Ascending aorta (tissue), 2 donors: ENCODE measurements at places on chromosomes 7 and 10.

- H3K27me3 ChIP-seq: no peaks in the 10 kb centered on the region
- H3K4me3 ChIP-seq: peak overlapping the region; percentile 51
- H3K36me3 ChIP-seq: no peaks in the 10 kb centered on the region
- no peak for DNase-seq
- H3K4me1 ChIP-seq: no peaks in the 10 kb centered on the region
- peak overlapping the region; percentile 76 for H3K27ac ChIP-seq
Observed at GRCh38 chr10:114684822-114685209, 26.7 kb upstream of the ABLIM1 start.

GRCh38 chr10:112732277-112732921, 217.6 kb upstream of the TCF7L2 start:
- no peak overlapping the region for H3K4me3 ChIP-seq
- no peak overlapping the region for H3K27ac ChIP-seq
- H3K27me3 ChIP-seq: no peaks in the 10 kb centered on the region
- H3K36me3 ChIP-seq: no peaks in the 10 kb centered on the region

- peaks cover 28% of the 10 kb centered on the region for H3K36me3 ChIP-seq
- no peak for DNase-seq
- no peak overlapping the region for H3K4me3 ChIP-seq
- H3K27me3 ChIP-seq: no peaks in the 10 kb centered on the region
Observed at GRCh38 chr7:137890449-137890921, 43.7 kb upstream of the DGKI start.

DNA sequence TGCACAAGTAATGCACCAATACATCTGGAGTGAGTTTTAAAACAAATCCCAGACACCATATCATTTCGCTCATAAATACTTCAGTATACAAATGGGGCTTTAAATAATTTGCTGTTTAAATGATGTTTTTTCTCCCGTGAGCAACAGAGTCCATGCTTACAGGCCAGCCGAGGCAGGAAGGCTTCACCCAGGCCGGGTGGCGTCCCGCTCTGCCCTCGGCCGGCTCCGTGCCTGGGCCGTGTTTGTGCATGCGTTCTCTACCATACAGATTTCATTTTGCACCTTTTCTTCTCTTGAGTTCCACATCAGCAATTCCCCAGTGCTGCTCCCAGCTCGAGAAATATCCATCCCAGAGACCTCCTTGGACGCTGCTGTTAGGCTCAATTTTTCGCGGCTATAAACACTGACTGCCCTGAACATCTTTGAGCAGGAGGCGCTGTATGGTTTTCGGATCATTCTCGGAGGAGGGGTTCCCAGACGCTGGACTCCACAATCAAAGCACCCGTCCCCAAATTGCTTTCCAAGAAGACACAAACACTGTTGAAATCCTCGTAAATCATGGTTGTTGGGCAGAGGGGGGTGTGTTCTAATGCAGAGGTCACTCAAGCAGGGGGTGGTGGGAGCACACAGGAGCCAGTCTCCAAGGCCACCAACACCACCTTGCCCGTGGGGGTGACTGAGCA, 91.6 kb downstream of the MICALL2 start:
- H3K4me1 ChIP-seq: no peaks in the 10 kb centered on the region
- no peaks in the 10 kb centered on the region for H3K36me3 ChIP-seq
- DNase-seq: no peak

DNA sequence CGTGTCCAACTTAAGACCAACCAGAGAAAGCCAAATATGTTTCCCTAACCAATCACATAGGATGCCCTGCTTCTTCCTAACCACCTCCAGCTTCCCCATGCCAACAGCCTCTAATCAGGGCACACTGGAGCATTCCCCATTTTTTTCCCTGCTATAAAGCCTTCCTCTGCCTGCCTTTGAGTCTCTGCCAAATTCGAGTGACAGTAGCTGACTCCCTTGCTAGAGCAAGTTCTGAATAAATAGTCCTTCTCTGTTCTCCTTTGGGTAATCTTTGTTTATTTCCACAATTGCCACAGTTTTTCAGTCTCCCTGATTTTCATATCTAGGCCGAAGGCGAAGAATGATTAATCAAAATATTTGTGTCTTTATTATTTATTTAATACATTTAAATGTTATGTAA, 96.7 kb downstream of the ANLN start:
- no peak for DNase-seq
- no peaks in the 10 kb centered on the region for H3K27me3 ChIP-seq
- no peak overlapping the region for H3K27ac ChIP-seq
- no peaks in the 10 kb centered on the region for H3K4me1 ChIP-seq
